ENCODE measurements at places on chromosomes 4 and X. TPM values are rescaled to one million over a fixed set of nuclear protein-coding genes. Genes with fewer than 3 reads are reported as not detected.

The ENPP6 gene
- total RNA-seq = 0.12 TPM

The SUPT20HL1 gene
- not detected for total RNA-seq

The MAGEB10 gene
- total RNA-seq = not detected

The SPACA5 gene
- not detected for total RNA-seq

The NUP62CL gene
- not detected for total RNA-seq

DNA sequence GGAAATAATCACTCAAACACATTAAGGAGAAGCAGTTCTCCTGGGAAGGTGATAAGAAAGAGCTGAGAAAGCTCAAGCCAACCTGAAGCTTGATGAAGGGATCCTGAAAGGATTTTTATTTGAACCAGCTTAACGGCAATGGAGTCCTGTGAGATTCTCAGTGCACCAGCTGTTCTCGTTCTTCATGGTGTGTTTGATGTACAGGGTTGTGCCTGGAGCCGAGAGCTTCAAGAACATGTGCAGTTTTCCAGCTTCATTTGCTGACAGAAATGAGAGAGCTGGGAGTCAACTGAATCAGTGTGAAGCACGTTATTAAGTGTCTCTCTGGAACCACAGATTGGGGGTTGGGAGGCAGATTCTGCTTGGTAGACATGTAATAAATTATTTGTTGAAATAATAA is 115.7 kb downstream of the ANKRD50 start:
- H3K27ac ChIP-seq = no peak overlapping the region
- H3K4me3 ChIP-seq = no peak overlapping the region
- no peaks in the 10 kb centered on the region for H3K36me3 ChIP-seq
- no peak for DNase-seq
- H3K4me1 ChIP-seq = no peaks in the 10 kb centered on the region

DNA sequence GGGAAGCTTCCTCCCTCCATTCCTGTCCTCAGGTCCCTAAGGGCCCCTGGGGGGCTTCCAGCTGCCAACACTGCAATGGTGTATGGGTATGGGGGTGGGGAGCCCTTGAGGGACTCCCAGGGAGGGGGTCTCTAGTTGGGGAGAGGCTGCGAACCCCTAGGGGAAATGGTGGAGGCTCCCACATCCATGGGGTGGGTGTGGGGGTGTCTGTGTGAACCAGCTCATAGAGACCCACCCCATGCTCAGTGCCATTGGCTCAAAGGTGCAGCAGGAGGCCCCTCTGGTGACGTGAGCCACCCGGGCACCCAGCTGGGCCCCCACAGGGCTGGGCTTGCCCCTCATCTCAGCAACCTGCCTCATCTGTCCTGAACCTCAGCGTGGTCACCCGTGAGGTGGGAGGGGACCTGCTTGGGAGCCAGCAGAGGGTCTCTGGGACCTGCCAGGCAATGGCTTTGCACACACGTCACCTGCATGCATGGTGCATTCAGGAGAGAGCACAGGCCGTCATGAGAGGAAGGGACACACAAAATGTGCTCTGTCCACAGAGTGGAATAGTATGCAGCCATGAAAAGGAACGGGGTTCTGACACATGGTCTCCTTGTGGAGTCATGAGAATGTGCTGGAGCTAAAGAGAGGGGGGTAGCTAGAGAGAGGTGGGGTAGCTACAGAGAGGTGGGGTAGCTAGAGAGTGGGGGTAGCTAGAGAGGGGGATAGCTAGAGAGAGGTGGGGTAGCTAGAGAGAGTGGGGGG is 22.7 kb upstream of the PLCXD1 start:
- no peak overlapping the region for H3K4me3 ChIP-seq
- peaks cover 10% of the 10 kb centered on the region for H3K27me3 ChIP-seq
- no peaks in the 10 kb centered on the region for H3K4me1 ChIP-seq
- no peaks in the 10 kb centered on the region for H3K36me3 ChIP-seq
